ENCODE measurements at places on chromosomes 4 and X.

DNA sequence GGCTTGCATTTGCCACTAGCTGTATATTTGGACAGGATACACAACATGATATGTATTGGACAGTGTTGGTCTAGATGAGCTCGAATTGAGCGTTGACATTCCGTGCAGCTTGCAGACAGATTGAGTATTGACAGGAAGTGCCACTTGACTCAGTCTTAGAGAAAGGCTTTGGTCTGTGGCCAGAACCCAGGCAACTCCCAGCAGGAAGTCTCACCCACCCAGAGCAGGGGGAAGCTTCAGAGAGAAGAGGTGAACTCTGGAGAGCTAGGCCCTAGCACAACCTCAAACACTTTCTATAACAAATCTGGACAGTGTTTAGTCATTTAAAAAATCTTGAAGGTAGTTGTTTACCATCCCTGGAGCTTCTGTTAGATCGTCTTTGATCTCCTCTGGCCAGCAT is 280.5 kb downstream of the FBXW7 start:
- DNase-seq = no peak

DNA sequence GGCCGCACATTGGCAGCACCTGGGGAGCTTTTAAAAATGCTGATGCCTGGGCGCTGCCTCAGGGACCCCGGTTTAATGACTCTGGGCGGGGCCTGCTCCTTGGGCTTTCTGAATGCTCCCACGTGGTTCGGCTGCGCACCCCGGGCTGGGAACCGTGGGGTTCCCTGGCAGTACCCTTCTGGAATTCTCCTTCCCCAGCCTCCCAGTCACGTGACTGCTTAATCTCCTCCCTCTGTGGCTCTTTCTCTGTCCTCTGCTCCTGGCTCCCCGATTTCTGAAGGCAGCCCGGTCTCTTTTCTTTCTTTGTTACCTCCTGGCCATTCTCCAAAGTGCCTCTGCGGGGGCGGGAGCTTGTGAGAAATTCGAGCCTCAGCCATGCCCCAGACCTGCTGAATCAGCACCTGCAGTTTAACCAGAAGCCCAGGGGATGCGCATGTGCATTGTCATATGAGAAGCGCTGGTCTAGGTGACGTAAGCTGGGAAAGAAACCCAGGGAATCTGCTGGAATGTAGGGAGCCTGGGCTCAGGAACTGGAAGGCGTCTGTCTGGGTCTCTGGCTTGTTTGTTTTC is 16.6 kb downstream of the CLCN4 start:
- DNase-seq = peak; percentile 83

GRCh38 chr4:89661173-89661899 is 175.6 kb downstream of the SNCA start:
- DNase-seq = peak; percentile 58

DNA sequence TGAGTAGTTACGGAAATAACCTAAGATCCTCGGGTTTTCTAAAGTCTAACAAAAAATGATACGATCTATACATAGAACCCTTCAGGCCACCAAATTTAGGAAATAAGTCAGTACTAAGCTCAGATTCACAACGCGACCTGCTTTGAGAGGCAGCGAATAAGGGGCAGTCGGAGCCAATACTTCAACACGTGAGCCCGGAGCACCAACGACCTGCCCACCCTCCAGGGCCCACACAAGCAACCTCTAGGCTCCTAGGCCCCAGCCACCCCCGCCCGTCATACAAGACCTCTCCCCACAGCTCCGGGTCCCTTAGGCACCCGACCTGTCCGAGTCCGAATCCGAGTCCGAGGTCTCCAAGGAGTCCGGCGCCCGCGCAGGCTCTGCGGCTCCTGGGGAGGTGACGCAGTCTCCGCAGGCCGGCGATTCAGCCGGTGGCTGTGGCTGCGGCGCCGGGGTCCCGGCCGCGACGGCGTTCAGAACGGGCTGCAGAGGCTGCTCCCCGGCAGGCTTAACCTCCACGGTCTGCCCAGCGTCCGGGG is 580 bp downstream of the NAF1 start:
- peak; percentile 14 for DNase-seq

- DNase-seq = no peak
Measured at GRCh38 chrX:136259543-136259942, 8.3 kb upstream of the MAP7D3 start.

GRCh38 chr4:11824566-11824965 is 395.9 kb upstream of the HS3ST1 start:
- no peak for DNase-seq

- DNase-seq = peak; percentile 30
Measured at GRCh38 chr4:10917566-10917965, 233.0 kb upstream of the CLNK start.

GRCh38 chrX:111823128-111823527 is 52.9 kb upstream of the TRPC5OS start:
- DNase-seq = no peak

DNA sequence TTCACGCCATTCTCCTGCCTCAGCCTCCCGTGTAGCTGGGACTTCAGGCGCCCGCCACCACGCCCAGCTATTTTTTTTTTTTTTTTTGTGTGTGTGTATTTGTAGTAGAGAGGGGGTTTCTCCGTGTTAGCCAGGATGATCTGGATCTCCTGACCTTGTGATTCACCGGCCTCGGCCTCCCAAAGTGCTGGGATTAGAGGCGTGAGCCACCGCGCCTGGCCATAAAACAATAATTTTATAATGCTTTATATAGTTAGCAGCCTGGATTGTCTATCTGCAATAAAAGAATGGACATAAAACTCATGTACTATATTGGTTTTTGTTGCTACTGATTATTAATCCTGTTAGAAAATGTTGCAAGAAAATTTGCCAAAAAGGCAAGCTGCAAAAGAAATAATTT is 195.9 kb upstream of the BANK1 start:
- DNase-seq = no peak

DNA sequence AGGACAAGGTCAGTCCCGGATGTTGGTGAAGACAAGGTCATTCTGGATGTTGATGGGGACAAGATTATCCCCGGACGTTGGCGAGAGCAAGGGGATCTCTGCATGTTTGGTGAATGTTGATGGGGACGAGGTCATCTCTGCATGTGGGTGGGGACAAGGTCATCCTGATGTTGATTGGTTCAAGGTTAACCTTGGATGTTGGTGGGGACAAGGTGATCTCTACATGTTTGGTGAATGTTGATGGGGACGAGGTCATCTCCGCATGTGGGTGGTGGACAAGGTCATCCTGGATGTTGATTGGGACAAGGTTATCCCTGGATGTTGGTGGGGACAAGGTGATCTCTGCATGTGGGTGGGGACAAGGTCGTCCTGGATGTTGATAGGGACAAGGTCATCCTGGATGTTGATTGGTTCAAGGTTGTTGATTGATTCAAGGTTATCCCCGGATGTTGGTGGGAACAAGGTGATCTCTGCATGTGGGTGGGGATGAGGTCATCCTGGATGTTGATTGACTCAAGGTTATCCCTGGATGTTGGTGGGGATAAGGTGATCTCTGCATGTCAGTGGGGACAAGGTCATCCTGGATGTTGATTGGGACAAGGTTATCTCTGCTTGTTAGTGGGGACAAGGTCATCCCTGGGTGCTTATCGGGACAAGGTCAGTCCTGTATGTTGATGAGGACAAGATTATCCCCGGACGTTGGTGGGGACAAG is 28.8 kb upstream of the PLCXD1 start:
- DNase-seq = no peak

- no peak for DNase-seq
Measured at GRCh38 chr4:26028133-26028792, 114.2 kb downstream of the SMIM20 start.

DNA sequence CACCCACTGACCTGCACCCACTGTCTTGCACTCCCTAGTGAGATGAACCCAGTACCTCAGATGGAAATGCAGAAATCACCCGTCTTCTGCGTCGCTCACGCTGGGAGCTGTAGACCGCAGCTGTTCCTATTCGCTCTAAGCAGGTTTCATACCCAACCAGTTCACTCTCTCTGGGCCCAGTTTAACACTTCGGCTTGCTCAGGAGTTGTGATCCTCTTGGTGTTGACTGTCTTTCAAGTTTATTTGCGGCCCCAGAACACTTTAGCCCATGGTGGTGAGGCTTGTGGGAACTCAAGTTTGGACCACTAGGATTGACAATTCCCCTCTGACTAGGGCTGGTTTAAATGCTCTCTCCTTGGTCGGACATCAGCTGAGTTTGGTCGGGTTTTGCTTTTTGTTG is 147.0 kb downstream of the DACH2 start:
- DNase-seq = no peak

- DNase-seq = no peak
Measured at GRCh38 chrX:74526764-74527163, 87.7 kb downstream of the RLIM start.

- DNase-seq = no peak
Measured at GRCh38 chrX:117059848-117060247, 597.1 kb upstream of the CT83 start.

DNA sequence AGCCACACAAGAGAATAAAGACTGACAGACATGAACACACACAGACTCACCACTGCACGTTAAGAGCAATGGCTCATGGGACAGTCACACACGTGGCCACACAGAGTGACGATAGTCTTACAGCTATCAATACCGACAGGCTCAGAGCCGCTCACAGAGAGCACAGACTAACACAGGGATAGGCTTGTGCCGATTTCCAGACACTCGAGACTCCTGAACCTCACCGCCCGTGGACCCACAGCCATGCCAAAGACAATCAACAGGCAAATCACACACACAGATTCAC is 716 bp upstream of the SLC38A5 start:
- no peak for DNase-seq

GRCh38 chr4:23614284-23614892 is 275.5 kb downstream of the PPARGC1A start:
- DNase-seq = peak; percentile 72

Measured in T47D (cell line).